T-helper 1 cell (primary cell): ENCODE measurements at places on chromosomes 7 and 10.

GRCh38 chr10:24012249-24012803, 196.6 kb upstream of the KIAA1217 start:
- DNase-seq = no peak

- no peak for DNase-seq
Measured at GRCh38 chr10:71747551-71748523, 25.5 kb downstream of the VSIR start.

DNA sequence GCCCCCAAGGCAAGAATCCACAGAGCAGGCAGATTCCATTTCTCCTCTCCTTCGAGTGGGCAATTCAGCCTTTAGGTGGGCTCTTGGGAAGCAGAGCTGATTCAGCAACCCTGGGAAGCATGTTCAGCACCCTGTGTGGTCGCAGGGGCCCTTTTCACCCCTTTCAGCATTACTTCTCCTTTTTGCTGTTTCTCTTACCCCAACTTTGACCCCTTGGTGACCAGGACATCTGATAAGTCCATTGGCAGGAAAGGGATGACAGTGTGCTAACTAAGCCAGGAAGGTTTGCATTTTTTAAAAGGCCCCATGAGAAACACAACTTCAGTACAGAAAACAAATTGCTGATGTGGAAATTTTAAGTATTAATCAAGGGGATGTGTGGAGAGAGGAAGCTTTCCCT, 283.7 kb upstream of the NRP1 start:
- DNase-seq = no peak

DNA sequence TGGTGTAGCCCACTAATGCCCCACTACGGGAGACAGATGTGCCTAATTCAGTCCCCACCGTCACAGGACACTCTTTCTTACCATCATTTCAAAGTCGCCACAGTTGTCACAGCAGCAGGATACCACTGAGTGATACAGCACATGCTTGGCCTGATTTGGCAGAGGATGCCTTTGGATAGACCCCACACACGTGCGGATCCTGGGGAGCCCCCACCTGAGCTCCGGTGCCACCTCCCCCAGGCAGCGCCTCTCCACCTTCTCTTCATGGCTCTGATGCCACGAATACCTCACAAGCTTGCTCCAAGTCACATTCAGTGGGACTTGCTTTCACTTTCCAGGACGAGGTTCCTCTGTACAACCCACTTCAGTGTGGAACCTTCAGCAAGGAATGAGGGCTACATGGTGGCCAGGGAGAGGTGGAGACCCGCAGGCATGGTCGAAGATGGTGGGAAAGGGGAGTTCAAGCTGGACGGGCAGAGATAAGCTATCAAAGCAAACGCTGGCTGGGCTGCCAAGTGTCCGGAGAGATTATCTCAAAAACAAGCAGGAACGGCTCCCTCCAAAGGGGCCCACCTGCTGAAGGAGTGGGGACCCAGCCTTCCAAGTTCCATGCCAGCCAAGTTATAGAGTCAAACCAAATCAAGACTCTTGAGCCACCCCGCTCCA, 107.4 kb downstream of the ZRANB1 start:
- DNase-seq = no peak

DNA sequence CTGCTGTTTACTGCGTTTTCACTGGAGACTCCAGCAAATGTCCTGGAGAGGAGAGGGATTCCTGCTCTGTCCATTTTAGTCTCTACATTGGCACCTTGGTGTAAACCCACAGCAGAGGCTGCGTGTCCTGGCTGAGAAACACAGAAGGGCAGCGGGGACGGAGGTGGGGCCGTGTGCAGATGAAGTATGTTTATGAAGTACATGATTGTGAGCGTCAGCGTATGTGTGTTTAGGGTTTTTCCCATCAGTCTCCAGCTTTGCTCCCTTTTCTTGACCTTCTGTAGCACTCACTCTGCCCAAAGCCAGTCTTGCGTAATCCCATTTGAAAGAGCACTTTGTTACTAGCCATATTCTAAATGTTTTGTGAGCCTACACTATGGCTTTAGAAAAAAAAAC, 750.7 kb upstream of the SORCS1 start:
- no peak for DNase-seq

DNA sequence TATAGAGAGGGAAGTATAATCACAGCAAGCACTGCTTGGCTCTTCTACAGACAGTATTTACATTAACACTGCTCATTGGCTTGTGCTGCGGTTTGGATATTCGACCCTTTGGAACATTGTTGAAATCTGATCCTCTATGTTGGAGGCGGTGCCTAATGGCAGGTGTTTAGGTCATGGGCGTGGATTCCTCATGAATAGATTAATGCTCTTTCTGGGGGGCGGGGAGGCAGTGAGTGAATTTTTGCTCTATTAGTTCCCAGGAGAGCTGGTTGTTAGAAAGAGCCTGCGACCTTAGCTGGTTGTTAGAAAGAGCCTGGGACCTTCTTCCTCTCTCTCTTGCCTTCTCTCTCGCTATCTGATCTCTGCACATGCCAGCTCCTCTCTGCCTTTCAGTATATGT, 77.3 kb upstream of the SVIL start:
- DNase-seq = no peak

- no peak for DNase-seq
Measured at GRCh38 chr10:5818894-5819293, 5.7 kb upstream of the GDI2 start.

DNA sequence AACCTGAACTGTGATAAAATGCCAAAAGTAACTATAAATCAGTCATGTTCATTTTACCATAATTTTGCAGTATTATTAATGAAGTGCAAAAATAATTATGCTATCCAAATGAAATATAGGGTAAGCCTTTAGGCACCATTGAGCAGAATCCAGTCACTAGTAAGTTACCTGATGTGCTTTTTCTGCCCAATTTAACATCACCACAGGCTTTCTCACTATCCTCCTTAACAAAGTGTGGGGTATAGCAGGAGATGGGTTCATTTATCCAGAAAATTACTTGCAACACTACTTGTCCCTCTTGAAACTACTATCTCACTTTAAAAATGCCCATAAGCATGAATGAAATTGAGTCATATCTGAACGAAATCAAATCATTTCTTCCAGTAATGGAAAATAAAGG, 211.0 kb downstream of the SEMA3A start:
- no peak for DNase-seq
